ENCODE measurements at places on chromosomes 4 and X.

DNA sequence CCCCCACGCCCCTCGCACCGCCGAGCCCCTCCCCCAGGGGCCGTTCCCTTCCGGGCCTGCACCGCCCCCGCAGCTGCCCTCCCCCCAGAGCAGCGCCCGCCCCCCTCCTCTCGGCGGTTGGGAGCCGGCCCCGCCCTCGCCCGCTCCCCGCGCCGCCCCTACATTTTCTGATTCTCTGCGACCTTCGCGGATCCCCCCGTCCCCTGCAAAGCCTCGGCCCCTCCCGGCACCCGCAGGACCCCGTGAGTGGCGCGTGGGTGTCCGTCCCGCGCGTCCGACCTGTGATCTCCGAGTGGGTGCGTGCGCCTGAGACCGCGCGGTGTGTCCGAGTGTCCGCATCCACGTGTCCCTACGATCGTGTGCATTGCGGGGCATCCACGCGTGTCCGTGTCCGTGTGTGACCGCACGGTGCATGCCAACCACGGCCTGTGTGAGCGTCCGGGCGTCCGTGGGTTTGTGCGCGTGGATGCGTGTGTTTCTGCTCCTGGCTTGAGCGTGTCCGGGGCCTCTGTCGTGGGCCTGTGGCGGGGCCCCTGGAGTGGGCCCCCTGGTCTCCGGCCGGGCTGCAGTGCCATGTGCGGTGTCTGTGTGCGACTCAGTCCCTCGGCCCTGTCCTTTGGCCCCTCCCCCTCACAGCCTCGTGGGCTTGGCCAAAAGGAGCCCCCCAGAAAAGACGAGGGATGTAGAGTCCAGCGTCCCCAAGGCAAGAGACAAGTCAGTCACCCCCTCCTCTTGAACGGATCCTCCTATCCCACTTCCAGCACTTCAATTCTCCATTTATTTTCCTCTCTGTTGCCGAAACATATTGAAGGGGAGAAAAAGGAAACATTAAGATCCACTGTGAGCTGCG, 8.8 kb upstream of the NKX1-1 start:
- no peak for DNase-seq

- no peak for DNase-seq
Observed at GRCh38 chr4:13678186-13678924, 50.8 kb upstream of the BOD1L1 start.

- DNase-seq, result no peak
Observed at GRCh38 chr4:101669832-101670188, 120.7 kb upstream of the BANK1 start.

GRCh38 chrX:12446342-12447075, 308.2 kb downstream of the FRMPD4 start:
- no peak for DNase-seq

DNA sequence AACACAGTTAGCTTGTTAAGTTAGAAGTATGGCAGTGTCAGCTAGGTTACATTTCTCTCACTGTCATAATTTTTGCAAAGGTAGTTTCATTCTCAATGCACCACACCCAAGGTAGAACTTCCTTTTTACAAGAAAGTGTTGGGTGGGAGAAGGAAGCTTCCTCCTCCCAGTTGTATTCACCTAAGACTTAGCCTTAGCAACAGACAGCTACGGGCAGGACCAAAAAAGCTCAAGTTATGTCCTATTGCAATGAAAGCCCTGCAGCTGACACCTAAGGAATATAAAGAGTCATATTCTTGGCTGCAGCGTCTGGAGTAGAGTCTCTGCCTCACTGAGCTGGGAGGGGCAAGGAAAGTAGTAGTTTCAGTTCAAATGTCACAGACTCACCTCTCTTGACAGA, 25.1 kb upstream of the PRDM8 start:
- no peak for DNase-seq

Measured in stimulated activated CD8-positive, alpha-beta memory T cell treated with anti-CD3 and anti-CD28 coated beads, Interleukin-7, amount 100 ng/mL, for 1 hour (primary cell).